ENCODE measurements at places on chromosomes 4 and X.

- no peak for DNase-seq
These were observed 94.8 kb downstream of the LARP7 start for GRCh38 chr4:112731715-112732114.

- DNase-seq = no peak
These were observed 617 bp upstream of the PDHA1 start for GRCh38 chrX:19343085-19343534.

- DNase-seq = no peak
These were observed 34.1 kb upstream of the HHIP start for GRCh38 chr4:144611850-144612249.

DNA sequence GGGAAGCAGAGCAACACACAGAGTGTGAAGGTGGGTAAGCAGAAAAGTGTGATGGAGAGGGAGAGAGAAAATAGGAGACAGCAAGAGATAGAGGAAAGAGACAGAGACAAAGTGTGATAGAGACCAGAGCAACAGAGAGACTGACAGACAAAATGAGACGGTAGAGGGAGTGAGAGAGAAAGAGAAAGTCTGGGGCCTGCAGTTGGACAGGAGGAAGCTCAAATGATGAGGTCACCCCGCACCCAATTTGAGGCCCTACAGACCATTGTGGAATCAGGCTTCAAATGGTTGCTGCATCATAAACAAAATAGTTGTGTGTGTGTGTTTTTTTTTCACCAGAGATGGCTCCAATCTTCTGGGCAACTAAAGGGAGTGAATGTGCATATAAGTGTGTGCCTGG, 48.0 kb upstream of the ARHGAP36 start:
- DNase-seq = no peak
